GM10248 (cell line): ENCODE measurements at places on chromosomes 2 and 18.

DNA sequence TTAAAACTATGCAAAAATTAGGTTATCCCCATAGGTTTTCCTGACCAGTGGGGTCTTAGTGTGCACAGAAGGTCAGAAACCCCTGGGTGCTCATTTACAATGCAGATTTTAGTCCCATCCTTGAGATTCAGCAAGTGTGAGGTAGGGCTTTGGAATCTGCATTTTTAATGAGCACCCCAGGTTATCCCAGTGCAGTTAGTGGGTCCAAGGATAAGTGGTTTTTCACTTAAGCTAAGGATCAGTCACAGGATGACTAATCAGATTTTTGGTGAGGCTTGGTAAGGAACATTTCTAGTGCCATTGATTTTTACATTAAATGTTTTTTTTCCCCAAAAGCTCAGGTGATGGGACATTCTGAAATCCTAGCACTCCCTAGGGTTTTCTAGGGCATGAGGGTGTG lies 50.7 kb upstream of the MGAT5 start:
- DNase-seq: no peak

DNA sequence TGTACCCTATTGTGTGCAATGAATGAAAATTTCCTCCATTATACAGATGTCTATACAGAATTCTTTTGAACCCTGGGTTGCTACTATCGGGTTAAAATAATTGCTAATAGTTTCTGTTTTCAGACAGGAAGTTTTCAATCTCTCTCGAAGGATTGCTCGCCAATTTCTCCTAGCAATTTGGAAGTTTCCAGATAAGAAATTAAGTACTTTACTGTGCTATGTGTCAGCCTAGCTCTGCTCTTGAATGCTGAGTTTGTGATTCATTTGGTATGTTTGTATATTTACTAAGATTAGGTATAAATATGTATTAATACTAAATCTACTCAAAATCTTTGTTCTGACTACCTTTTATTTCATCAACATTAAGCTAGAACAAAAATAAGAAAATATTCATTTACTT lies 74.6 kb upstream of the ARL5A start:
- DNase-seq: no peak

- DNase-seq: no peak
Observed at GRCh38 chr2:172342078-172342477, 85.3 kb upstream of the ITGA6 start.

DNA sequence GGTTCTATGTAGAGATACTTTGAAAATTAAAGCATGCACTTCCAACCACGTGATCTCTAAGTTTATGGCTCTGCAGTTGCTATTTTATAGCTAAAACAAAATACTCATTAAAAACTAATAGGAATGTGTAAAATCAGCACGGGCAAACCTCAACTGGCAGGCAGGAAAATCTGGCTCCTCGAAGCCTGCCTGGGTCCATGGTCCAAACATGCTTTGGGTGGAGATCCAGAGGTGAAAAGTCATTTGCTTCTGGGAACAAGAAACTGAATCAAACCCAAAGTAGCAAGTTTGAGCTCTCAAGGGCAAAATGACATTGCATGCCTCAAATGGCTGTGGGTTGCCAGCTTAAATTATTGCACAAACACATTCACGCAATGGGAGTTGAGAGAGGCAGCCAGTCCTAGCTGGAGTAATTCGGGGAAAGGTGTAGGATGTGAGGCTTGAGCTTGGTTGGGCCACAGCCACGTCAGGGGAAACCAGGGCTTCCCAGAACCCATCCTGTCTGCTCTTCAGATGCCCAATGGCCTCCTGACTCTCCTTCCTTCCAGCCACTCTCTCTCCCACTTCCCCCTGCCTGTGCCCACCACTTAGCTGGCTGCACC lies 75.2 kb upstream of the LCLAT1 start:
- no peak for DNase-seq

GRCh38 chr2:212619954-212620353 lies 81.4 kb upstream of the ERBB4 start:
- DNase-seq: no peak

- no peak for DNase-seq
Observed at GRCh38 chr2:88074150-88074549, 6.5 kb downstream of the SMYD1 start.

DNA sequence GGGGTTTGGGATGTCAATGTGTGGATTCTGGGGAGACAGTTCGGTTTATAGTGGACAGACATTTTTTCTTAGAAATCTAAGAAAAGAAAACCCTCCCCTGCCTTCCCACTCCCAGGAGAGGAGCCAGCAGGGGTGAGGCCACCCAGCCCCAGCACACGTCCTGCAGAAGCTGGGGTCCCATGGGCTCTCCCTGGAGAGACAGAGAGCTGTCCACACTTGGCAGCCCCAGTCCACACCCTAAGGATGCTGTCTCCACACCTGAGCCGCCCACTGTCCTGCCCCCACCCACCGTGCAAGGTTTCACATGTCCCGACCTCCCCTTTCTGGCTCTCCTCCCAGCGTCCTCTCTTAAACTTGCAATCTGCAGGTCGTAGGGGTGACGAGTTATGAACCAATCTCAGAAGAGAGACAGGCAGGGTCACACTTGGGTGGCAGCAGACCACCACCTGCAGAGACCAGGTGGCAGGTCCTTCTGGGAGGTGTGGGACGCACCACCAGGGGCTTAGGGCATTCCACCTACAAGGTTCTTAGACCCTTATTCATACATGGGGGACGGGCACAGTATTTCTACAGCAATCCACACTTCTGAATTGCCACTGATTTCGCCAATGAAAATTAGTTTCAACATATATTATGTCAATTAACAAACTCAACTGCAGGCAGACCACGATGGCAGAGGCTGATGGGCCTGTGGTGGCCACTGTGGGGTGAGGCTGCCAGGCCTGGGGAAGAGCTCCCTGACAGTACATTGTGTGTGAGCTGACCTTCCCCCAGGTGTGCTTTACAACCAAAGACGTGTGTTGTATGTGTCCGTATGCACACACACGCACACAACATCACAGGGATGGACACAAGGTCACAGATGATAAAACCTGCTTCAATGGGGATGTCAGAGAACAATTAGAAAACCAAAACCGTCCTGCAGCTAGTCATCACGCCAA lies 158.5 kb downstream of the TPO start:
- DNase-seq: no peak

DNA sequence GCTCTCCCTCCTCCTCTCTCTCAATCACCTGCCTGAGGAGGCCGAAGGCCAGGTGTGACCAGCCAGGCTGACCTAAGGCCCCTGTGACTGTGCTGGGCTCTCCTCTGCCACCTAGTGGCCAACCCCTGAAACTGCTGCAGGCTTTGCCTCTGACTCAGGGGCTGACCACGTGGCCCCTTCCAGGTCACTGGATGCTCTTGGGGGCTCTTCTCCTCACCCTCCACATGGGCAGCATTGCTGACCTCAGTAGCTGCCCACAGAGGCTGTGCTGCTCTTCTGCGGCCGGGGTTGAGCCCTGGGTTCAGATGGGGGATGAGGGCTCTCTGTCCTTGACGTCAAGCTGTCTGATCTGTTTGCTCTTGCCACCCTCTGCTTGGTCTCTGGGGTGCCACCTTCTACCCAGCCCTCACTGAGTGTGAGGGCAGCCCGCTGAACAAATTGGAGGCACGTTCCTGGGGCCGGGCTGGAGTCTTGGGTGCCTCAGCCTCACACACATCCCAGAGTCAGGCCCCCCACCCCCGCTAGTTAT lies 122.7 kb downstream of the TWIST2 start:
- peak; percentile 86 for DNase-seq

DNA sequence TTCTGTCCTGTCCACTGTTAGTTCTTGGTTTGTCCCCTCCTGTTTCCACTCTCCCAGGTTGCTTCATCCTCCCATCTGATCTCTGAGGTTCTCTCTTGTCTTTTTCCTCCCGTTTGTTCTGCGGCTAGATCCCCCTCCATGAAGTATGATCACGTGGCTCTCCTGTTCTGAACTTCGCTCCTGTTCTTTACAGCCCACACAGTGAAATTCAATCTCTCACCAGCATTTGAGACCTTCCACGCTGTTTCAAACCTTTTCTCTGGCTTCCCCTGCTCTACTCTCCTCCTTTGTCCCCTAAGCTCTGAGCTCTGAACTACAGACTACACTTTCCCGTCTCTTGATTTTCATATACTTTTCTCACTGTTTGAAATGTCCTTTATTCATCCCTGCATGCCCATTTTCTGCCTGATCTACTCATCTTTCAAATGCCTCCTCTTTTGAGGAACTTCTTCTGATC lies 83.5 kb downstream of the OSBPL6 start:
- no peak for DNase-seq

DNA sequence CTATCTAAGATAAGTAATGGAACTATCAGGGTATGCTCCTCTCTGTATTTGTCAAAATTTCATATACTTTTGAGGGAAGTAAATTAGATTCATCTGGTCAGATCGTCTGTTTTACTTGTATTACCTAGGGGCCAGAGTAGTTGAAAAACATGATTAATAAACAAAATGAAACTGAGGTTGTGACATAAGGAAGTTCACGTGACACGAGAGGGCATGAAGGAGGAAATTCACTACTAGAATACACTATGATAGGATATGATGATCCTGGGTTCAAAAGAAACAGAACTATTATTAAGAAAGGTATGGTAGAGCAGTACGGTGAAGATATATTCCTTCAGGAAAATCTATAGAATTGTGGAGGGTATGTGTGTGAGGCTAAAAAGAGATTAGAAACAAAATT lies 58.4 kb upstream of the SPAG16 start:
- DNase-seq: no peak

GRCh38 chr2:152250421-152251100 lies 75.0 kb upstream of the STAM2 start:
- no peak for DNase-seq

GRCh38 chr2:170227507-170227947 lies 49.6 kb downstream of the MYO3B start:
- DNase-seq: peak; percentile 14

DNA sequence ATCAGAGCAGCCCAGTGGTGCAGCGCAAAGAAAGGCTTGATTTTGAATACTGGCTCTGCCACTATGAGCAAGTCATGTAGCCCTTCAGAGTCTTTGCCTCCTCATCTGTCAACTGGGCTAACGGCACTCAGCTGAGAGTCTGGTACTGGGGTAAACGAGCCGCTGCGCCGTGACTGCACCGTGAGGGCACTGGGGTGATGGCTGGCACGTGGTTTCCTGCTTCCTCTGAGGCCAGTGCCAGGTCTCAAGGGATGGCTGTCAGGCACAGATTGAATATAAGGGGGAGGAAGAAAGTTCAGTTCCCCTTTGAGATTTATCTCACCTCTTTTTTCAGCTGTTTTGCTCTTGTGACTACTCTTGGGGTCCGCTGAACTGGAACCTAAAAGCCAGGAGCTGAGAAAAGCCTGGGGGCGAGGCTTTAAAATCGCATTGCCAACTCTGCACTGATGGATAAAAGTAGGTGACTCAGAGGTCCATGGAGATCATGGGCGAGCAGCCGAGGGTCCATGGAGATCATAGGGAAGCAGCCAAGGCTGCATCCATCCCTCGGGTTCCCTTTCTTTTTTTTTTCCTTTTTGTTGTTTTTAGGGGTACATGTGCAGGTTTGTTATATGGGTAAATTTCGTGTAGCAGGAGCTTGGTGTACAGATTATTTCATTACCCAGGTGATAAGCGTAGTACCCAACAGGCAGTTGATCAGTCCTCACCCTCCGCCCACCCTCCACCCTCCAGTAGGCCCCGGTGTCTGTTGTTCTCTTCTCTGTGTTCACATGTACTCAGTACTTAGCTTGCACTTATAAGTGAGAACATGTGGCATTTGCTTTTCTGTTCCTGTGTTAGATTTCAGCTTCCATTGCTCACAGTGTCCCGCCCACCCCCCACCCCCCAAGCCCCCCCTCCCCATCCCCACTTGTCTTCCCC lies 114.3 kb downstream of the SPP2 start:
- DNase-seq: no peak

DNA sequence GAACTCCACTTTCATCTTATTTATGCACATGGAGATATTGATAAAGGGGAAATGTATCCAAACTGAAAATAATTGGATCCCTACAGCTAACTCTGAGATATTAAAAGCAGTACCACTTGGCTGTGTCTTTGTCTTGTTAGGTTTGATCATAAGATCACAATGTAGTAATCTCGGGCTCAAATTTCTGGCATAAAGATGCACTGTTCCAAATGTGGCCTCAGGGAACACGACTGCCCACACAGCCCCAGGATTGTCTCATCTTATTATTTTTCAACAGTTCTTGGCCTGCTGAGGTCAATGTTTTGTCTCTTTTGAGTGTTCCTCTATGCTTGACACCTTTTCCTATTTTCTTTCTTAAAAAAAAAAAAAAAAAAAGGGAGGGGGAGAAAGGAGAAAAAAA lies 114.1 kb downstream of the GBX2 start:
- no peak for DNase-seq

GRCh38 chr2:182447863-182448262 lies 21.0 kb upstream of the PDE1A start:
- DNase-seq: no peak

DNA sequence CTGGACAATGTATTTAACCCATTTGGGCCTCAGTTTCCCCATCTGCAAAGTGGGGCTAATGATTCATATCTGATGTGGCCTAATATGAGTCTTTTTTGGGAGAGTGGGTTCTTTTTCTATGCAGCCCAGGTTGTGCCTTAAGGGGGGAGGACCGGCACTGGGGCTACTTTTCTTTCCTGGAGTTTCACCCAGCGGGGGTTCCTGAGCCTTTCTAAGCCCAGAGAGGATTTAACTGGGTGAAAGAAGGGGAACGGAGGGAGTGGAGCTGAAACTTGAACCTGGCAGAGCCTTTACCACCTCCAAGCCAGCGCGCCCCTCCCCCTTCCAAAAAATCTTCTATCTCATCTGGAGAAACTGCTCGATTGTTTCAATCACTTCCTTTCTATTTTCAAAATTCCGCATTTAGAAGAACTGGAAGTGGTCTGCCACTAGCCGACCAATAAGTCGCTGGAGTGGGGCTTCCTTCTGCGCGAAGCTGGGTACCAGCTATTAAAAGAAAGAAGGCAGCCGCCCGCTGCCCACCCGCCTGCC lies 205.0 kb upstream of the SMAD2 start:
- DNase-seq: no peak

- no peak for DNase-seq
Observed at GRCh38 chr18:55847960-55848359, 260.0 kb upstream of the TCF4 start.

DNA sequence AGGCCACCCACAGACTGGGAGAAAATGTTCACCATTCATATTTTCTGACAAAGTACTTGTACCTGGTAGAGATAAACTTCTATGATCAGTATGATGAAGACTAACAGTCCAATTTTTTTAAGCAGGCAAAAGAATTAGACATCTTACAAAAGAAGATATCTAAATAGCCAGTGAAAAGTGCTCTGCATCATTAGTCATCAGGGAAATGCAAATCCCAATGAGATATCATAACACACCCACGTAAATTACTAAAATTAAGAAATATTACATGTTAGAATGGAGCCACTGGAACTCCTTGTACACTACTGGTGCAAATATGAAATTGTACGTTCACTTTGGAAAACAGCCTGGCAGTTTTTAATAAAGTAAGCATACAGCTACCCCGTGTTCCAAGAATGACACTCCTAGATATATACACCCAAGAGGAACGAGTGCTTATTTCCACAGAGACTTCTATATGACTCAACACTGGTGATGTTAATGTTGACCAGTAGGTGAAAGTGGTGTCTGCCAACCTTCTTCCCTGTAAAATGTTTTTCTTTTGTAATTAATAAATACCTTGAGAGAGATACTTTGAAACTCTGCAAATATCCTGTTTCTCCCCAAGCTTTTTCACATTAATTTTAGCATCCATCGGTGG lies 80.3 kb downstream of the NPAS2 start:
- DNase-seq: no peak
